Uterus (tissue), 4 donors: ENCODE measurements at places on chromosomes 12 and 14.

- DNase-seq: no peak
- H3K36me3 ChIP-seq: no peaks in the 10 kb centered on the region
- H3K4me3 ChIP-seq: no peak overlapping the region
- H3K4me1 ChIP-seq: no peaks in the 10 kb centered on the region
- no peaks in the 10 kb centered on the region for H3K27me3 ChIP-seq
Observed at GRCh38 chr14:68873376-68873775, 80.5 kb upstream of the ZFP36L1 start.

GRCh38 chr14:71202881-71203280, 295.6 kb downstream of the PCNX1 start:
- no peak for DNase-seq
- no peaks in the 10 kb centered on the region for H3K4me1 ChIP-seq
- H3K4me3 ChIP-seq: no peak overlapping the region
- H3K36me3 ChIP-seq: no peaks in the 10 kb centered on the region
- H3K27me3 ChIP-seq: no peaks in the 10 kb centered on the region

DNA sequence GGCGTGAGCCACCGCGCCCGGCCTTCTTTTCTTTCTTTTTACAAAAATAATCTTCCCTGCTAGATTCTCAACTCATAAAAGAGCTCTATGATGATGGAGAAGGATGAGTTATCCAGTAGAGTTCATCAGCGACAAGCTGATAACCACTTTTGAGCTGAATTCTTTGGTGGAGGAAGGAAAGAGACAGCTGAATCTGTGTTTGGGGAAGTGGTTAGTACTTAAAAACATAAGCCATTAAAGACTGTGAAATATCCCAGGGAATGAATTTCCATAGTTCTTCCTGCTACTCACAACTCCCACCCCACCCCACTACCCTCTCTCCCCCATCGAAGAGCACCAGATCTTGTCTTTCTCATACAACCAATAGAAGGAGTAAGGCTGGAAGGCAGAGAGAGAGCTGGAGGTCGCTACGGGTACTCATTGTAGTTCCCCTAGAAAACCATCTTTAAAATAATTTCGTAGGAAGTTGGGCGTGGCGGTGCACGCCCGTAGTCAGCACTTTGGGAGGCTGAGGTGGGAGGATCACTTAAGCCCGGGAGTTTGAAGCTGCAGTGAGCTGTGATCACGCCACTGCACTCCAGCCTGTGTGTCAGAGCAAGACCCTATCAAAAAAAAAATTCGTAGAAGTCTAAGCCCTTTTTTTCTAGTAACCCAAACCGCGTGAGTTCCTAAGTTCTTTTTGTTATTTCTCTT, 647 bp upstream of the ESPL1 start:
- no peaks in the 10 kb centered on the region for H3K27me3 ChIP-seq
- peak overlapping the region; percentile 72 for H3K27ac ChIP-seq
- no peak for DNase-seq

- peak within 1 kb of the TSS; percentile 37 for H3K4me3 ChIP-seq
- no peaks in the 10 kb centered on the region for H3K36me3 ChIP-seq
- H3K4me1 ChIP-seq: peaks cover 7% of the 10 kb centered on the region
- no peak for DNase-seq
- no peak within 1 kb of the TSS for H3K27ac ChIP-seq
Observed at GRCh38 chr12:54053751-54054741, at the start of gene HOXC4. Gene HOXC4 (plus strand): TSS chr12:54053835. CDS start chr12:54053923, 88 bp downstream.

DNA sequence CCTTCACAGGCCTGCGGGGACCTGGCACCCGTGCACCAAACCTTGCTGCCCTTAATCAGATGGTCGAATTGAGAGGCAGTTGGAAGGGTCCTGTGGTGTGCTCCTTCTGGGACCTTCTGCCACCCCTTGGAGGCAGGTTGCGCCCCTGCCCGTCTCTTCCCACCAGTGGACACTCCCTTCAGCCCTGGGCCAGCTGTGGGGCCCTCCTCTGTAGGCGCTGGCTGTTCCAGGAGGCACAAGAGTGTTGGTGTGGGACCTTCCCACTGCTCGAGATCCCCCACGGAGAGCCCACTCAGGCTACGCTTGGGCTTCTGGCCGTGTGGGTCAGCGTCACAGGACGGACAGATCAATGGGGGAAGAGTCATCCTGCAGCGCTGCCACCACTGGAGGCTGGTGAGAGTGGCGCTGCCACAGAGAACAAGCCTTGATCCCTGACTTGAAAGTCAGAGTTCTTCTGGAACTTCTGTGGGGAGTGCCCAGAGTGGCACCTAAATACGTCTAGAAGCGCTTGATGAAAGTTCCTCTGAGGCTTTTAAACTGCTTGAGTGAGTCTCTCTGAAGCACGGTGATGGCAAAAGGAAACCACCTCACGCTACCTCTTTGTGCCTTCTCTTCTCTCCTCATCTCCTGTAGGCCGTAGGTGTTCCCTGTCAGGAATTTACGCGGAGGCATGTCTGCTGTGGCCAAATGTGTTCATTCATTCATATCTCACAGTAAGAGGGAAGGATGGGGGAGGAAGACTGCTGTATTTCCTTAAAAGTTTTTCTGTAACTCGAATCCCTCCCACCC, 48.3 kb downstream of the TRAF3 start:
- no peaks in the 10 kb centered on the region for H3K4me1 ChIP-seq
- no peak for DNase-seq
- H3K27me3 ChIP-seq: no peaks in the 10 kb centered on the region
- H3K27ac ChIP-seq: no peak overlapping the region

GRCh38 chr12:51071663-51072062, 11.7 kb downstream of the CSRNP2 start:
- DNase-seq: no peak
- no peak overlapping the region for H3K4me3 ChIP-seq

DNA sequence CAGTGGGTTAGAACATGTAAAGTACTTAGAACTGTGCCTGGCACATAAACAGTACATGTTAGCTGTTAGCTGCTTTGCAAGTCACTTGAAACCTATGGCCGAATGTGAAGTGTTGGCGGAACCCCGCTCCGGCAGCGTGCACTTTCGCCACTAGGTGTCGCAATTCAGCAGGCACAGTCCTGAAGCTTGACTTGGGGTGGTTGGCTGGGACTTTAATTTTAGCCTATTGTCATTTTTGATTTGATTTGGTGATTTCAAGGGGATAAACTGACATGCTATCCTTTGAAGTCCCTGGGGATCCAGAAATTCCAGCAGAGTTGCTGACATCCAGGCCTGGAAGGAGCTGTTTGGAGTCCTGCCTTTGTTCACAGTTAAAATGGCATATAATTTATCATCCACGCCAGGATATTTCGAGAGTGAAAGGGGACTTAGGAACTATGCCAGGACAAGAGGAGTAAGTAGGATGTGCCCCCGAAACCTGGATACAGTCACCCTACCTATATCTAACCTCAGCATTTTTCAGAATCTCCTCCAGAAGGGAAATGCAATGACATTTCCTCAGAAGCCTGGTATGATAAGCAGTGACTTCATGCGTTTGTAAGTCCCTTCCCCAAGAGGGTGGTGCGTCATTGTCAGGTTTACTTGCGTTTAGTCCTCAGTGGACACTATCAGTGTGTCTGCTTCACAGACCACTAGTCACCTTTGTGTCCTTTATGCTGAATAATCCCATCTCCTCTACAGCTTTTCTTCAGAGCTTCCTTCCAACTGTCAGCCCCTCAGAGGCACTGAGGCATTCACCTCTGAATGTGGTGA, 3.5 kb upstream of the TSPAN9 start:
- no peaks in the 10 kb centered on the region for H3K27me3 ChIP-seq
- peak; percentile 88 for DNase-seq
- H3K4me3 ChIP-seq: no peak overlapping the region

DNA sequence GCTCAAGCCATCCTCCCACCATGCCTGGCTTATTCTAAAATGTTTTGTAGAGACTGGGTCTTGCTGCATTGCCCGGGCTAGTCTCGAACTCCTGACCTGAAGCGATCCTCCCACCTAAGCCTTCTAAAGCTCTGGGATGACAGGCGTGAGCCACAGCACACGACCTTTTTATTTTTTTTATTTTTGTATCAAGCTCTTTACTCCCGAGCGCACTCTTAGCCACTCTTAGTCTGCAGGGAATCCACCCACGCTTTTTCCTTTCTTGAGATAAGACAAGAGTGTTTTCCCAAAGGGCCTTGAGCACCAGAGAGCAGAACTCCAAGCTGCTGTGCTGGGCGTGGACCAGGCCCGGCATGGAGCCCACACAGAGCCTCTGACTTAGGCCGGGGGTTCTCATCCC, 23.4 kb downstream of the MAP1LC3B2 start:
- H3K27me3 ChIP-seq: no peaks in the 10 kb centered on the region
- peak overlapping the region; percentile 46 for H3K27ac ChIP-seq
- peak; percentile 62 for DNase-seq
- H3K4me3 ChIP-seq: no peak overlapping the region
- H3K4me1 ChIP-seq: no peaks in the 10 kb centered on the region
- no peaks in the 10 kb centered on the region for H3K36me3 ChIP-seq

DNA sequence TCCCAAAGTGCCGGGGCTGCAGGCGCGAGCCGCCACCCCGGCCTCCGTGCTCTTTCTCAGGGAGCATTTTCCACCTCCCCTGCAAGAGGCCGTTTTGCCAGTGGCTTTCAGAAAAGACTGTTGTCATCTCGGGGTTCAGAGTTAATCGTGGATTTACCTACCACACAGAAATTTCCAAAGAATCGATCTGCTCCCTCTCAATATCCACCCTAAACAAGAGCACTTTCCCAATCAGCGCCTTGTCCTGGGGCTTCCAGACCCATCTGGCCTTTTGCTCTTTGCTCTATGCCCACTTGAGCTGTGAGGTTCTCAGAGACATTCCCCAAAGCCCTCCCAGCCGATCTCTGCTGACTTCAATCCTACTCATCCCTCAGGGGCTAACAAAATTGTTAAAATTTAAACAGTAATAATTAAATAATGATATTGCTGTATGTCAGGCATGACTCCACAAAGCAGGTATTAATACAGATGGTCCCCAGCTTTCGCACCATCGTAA, 86.6 kb downstream of the NINJ2 start:
- no peaks in the 10 kb centered on the region for H3K27me3 ChIP-seq
- no peak overlapping the region for H3K4me3 ChIP-seq
- peak overlapping the region; percentile 43 for H3K27ac ChIP-seq

DNA sequence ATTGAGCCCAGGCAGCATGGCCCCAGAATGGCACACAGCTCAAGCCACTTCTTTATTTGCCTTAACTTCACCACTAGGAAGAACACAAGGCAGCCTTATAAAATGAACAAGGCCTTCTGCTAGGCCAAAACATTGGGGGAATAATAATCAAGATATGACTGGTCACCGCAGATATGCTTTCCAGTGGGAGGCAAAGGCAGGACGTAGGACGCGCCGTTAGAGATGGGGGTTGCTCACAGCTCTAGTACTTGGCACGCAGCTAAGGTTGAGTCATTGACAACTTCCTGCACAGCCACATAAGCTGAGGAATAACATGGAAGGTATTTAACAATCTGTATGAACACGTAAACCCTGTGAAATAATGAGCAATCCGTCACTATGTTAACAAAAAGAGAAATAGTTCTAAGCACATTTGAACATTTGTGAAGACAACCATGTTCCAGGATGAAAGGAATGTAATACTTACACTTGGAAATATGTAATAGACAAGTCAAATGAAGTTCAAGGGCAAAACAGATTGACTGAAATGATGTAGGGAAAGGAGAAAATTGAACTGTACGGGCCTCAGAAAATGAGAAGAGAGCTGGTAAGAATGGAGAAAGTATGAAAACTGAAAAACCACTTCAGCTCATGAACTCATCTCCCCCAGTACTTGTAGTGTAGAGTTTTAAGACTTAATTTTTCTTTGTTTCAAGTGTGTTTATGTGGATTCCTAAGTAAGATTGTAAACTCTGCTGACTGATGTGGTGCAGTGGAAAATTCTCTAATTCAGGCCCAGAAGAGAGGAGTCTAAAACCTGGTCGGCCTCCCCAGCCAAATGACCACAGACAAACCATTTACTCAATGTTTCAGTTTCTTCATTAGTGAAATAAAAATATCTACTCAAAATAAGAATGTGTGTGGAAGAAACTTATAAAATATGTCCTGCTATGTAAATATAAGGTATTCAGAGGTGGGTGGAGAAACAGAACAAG, 59.3 kb upstream of the CCDC91 start:
- no peaks in the 10 kb centered on the region for H3K36me3 ChIP-seq
- H3K4me1 ChIP-seq: no peaks in the 10 kb centered on the region
- H3K27ac ChIP-seq: peak overlapping the region; percentile 65
- H3K27me3 ChIP-seq: no peaks in the 10 kb centered on the region
- peak; percentile 72 for DNase-seq

- no peaks in the 10 kb centered on the region for H3K4me1 ChIP-seq
- DNase-seq: no peak
- H3K36me3 ChIP-seq: no peaks in the 10 kb centered on the region
- no peak overlapping the region for H3K27ac ChIP-seq
- H3K4me3 ChIP-seq: no peak overlapping the region
- no peaks in the 10 kb centered on the region for H3K27me3 ChIP-seq
Observed at GRCh38 chr12:88733008-88733407, 152.7 kb upstream of the KITLG start.

GRCh38 chr12:109359131-109359690, 11.5 kb downstream of the MYO1H start:
- no peak overlapping the region for H3K27ac ChIP-seq
- no peaks in the 10 kb centered on the region for H3K27me3 ChIP-seq
- H3K4me1 ChIP-seq: no peaks in the 10 kb centered on the region
- no peaks in the 10 kb centered on the region for H3K36me3 ChIP-seq
- no peak for DNase-seq
- H3K4me3 ChIP-seq: no peak overlapping the region

DNA sequence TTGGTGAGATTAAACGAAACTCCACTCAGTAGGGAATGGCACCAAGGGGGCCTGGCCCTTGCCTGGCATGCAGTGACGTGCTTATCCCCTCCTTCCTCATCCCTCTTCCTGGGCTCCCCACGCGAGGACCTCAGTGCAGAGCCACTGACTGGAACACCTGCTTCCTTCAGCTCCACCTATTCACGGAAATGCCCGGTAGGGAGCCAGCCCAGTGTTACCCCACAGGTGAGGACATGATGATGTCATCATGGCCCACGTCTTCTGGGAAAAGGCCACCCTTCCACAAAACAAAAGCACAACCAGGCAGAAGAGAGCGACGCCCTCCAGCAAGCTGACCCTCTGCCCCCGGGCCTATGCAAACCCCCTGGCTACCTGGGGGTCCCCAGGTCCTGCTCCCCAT, 42.1 kb downstream of the CCDC85C start:
- H3K4me3 ChIP-seq: no peak overlapping the region
- peak overlapping the region; percentile 85 for H3K27ac ChIP-seq
- H3K27me3 ChIP-seq: no peaks in the 10 kb centered on the region
- H3K4me1 ChIP-seq: peaks cover 27% of the 10 kb centered on the region
- H3K36me3 ChIP-seq: no peaks in the 10 kb centered on the region

GRCh38 chr12:19801941-19802340, 362.6 kb downstream of the AEBP2 start:
- H3K27me3 ChIP-seq: no peaks in the 10 kb centered on the region
- H3K36me3 ChIP-seq: no peaks in the 10 kb centered on the region
- DNase-seq: no peak
- H3K4me3 ChIP-seq: no peak overlapping the region
- H3K4me1 ChIP-seq: no peaks in the 10 kb centered on the region
- H3K27ac ChIP-seq: no peak overlapping the region

- no peak overlapping the region for H3K27ac ChIP-seq
- no peak for DNase-seq
- no peaks in the 10 kb centered on the region for H3K36me3 ChIP-seq
- H3K4me1 ChIP-seq: no peaks in the 10 kb centered on the region
Observed at GRCh38 chr12:12201274-12201758, 65.5 kb downstream of the LRP6 start.
